ENCODE measurements at places on chromosomes 7 and 10.

GRCh38 chr10:130764651-130765050, 546.9 kb downstream of the TCERG1L start:
- no peak for DNase-seq

- DNase-seq = no peak
These were observed 154.5 kb downstream of the RNF133 start for GRCh38 chr7:122544463-122544862.

- peak; percentile 21 for DNase-seq
These were observed 734 bp downstream of the PTPN12 start for GRCh38 chr7:77537778-77538280.

DNA sequence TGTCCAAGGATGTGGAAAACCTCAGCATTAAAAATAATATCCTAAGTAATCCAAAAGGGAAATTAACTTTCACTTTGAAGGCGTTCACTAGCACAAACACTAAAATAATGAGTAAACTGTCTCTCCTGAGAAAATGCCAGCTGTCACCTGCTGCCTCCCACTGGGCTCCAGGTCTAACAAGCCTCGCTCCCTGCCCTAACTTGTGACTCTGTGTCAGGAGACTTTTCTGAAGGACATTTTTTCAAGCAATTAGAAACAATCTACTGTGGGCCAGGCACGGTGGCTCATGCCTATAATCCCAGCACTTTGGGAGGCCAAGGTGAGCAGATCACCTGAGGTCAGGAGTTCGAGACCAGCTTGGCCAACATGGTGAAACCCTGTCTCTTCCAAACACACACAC, 72.8 kb upstream of the GLCCI1 start:
- DNase-seq = no peak

DNA sequence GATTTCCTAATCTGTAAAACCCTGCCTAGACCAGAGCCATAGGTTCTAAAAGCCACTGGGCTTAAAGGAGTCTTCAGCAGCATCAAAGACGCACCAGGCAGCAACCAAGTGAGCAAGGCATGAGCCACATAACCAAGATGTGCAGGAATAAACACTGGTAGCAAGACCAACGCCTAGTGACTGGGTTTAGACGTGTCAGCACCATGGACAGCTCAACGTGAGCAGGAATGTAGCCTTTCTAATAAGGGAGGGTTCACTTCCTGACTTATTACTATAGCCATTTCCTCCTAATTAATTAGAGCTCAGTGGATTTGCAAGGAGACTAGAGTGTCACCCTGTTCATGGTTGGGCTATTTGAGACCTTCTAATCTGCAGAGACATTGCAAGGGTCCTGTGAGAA, 223.7 kb downstream of the LHFPL3 start:
- no peak for DNase-seq

All from CD4-positive, alpha-beta T cell treated with Interleukin-12 subunit alpha and Interleukin-12 subunit beta, for 1 hour (primary cell).